Mammary epithelial cell (primary cell): ENCODE measurements at places on chromosomes 5 and 9. TPM values are rescaled to one million over a fixed set of nuclear protein-coding genes. Genes with fewer than 3 reads are reported as not detected.
A peak's percentile ranks its signal among the peaks of the same experiment; 100 is the strongest.

Gene MORN5
- not detected in 2 replicates for total RNA-seq

Gene FBXL7
- total RNA-seq, result 1.1 and 2.4 TPM in 2 replicates

DNA sequence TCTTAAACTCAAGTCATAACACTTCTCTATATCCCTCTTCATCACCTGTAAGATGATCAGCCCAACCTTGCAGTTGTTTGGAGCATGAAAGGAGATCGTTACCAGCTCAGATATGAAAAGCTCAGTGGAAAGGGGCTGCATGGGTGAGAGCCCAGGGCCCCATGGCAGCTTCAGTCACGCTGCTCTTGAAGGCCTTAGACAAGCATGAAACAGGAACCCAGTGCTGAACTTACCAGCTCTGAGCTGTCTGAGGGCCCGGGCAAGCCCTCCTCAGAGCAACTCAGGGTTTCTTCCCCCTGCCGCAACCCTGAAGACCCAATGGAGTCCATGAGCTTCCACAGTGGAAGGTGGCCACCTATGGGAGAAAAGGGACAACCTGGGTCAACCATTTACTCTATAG lies 3.3 kb downstream of the HK3 start:
- DNase-seq, result no peak

GRCh38 chr5:42655982-42656650 lies 100.5 kb upstream of the CCDC152 start:
- peak; percentile 51 for DNase-seq

- peak; percentile 35 for DNase-seq
Observed at GRCh38 chr9:116990592-116990991, 303.5 kb downstream of the TRIM32 start.

DNA sequence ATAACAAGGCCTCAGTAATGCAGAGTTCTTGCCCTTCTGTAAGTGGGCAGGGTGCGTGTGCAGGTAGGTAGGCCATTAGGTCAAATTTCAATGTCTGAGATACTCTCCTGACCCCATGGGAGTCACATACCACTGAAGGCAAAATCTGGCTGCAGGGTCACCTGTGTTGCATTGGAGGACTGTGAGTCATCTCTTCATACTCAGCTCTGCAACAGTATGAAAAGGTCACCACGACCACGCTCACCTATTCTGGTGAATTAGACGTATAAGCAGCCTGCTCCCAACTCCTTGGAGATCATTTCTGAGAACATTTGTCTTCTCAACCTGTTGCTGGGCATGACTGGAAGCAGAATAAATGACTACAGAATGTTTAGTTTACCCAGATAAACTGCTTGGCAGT lies 599.8 kb downstream of the PDE4D start:
- peak; percentile 52 for DNase-seq

GRCh38 chr5:989961-990530 lies 18.6 kb upstream of the NKD2 start:
- no peak for DNase-seq

DNA sequence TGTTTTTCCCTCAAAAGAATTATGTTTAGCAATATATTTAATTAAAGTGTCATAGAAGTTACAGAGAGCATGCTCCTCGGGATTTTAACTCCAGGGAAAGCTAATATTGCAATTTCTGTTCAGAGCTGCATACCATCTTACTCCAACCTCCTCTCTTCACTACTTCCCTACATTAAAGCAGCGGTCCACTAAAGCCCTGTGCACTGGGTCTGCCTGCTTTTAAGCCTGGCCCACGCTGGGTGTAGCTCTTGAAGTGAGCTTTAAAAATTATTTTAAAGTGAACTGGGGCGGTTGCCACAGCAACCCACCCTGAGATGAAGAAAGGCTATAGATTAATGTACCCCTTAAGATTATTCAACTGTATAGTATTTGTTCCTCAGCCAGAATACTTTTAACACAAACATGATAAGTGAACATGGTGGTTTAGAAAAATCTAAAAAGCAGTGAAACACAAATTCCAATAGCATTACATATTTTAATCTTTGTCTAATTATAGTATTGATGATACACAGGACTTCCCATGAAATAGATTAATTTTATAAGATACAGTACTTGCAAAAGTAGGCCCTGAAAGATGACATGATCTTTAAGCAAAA lies 3.9 kb upstream of the MEF2C start:
- DNase-seq, result no peak
